ENCODE measurements at places on chromosomes 12 and 14. TPM values are rescaled to one million over a fixed set of nuclear protein-coding genes. Genes with fewer than 3 reads are reported as not detected.

The NELL2 gene
- 26.5 TPM for polyA plus RNA-seq

GRCh38 chr12:32390572-32391219 lies 8.7 kb upstream of the FGD4 start:
- no peak for DNase-seq

The ADAM21 gene
- polyA plus RNA-seq, result 0.28 TPM

The HOXC10 gene
- polyA plus RNA-seq, result 68.8 TPM
